ENCODE measurements at places on chromosomes 11 and 22. TPM values are rescaled to one million over a fixed set of nuclear protein-coding genes. Genes with fewer than 3 reads are reported as not detected.

The CDKN1C gene
- total RNA-seq = 4.1 TPM

- no peak for DNase-seq
Observed at GRCh38 chr11:82680252-82680651, 53.4 kb downstream of the FAM181B start.

GRCh38 chr11:116217006-116217405 lies 555.8 kb downstream of the BUD13 start:
- DNase-seq = no peak

DNA sequence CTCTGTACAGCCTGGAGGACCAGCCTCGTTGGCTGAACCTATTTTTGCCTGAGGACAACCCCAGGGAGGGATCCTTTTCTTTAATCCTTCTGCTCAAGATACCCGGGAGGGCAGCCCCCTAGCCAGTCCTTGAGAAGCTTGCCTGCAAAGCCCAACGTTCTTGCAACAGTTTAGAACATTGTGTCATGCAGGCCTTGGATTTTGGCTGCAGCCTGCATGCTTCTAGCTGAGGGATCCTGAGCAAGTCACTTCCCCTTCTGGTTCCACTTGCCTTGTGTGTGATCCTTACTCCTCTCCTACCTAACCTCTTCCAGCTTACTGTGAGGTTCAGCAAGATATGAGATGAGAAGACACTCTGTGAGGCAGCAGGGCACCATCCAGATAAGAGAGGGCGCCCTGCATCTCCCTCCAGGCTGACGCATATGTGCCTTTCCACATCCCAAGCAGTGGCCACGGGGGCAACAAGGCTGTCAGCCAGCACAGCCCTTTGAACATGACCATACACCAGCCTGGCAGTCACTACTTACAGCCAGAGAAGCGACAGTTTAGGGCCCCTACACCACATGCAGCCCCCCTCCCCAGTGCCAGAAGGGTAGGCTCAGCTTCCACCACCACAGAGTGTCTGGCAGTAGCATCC lies 76.1 kb downstream of the C11orf58 start:
- no peak for DNase-seq

DNA sequence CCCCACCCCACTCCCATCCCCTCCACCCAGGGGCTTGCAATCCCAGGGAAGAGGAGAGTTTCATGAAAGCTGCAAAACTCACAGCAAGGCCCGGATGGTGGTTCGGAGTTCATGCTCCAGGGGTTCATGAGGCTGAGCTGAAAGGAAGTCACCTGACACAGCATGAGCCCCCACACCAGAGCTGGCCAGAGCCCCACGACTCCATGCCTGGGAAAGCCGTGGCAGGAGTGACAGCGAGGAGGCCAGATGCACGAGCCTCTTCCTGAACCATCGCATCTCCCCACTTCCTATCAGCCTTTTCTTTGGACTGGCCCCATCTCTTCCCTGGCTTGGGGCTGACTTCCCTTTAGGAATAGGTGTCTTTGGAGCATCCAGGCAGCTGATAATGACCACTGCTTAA lies 105.8 kb downstream of the ABTB2 start:
- no peak for DNase-seq
